Daoy (cell line): ENCODE measurements at places on chromosomes 7 and 10. TPM values are rescaled to one million over a fixed set of nuclear protein-coding genes. Genes with fewer than 3 reads are reported as not detected.

The SLC26A5 gene
- not detected in 2 replicates for total RNA-seq

The CASD1 gene
- total RNA-seq = 12.5 and 15.5 TPM in 2 replicates

DNA sequence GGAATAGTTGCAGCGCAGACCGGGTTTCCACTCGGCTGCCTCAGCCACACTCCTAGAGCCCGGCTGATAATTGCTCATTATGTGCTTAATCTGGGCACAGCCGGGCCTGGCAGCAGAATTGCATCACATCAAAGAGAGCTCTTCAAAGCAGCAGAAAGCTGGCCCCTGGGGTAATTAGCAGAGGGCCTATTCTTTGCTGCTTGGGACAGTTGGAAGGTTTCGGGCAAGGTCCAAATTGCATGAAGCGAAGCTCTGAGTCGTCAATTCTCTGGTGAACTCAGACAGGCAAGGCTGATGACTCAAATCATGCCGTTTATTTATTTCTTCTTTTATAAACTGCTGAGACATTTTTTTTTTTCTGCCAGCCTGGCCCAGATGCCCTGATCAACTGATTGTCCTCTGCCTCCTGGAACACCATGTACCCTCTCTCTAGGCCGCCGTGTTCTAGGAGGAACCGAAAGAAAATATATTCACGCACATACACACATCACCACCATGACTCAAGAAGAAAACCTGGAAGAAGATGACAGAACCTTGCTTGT lies 242.2 kb downstream of the RAB11FIP2 start:
- peak; percentile 8 for DNase-seq

DNA sequence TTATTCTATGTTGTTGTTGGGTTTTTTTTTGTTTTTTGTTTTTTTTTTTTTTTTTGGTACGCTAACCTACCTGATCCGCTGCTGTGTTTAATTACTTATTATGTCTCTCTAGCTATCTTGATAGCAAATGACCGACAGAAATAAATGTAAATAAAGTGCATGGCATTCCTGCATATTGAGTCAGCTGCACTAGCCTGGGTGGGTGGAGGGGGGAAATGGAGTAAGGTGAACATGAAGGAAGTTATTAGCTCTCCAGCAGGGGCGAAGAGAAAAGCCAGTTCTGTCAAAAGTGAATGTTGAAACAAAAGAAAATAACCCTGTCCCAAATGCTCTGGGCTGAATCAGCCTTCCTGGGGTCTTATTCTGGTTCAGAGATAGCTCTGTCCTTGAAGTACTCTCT lies 210.7 kb upstream of the MDFIC start:
- peak; percentile 58 for DNase-seq

DNA sequence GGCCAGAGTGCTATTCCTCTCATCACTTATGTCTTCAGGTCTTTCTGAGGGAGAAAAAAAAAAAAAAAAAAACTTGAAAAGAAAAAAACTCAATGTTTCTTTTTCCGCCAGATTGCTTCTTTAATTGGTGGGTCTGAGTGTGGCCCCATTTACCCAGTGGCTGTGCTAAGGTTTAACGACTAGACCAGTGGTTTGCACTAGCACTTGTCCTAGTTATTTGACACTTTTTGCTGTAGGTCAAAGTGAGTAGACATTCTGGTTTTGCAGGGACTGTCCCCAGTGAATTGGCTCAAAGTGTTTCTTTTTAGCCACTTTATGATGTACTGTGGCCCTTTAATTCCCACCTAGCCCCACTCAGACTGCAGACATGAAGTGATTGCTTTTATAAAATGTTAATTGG lies 273.3 kb downstream of the PTEN start:
- DNase-seq = no peak

GRCh38 chr7:22860784-22861482 lies 38.3 kb upstream of the TOMM7 start:
- DNase-seq = no peak

DNA sequence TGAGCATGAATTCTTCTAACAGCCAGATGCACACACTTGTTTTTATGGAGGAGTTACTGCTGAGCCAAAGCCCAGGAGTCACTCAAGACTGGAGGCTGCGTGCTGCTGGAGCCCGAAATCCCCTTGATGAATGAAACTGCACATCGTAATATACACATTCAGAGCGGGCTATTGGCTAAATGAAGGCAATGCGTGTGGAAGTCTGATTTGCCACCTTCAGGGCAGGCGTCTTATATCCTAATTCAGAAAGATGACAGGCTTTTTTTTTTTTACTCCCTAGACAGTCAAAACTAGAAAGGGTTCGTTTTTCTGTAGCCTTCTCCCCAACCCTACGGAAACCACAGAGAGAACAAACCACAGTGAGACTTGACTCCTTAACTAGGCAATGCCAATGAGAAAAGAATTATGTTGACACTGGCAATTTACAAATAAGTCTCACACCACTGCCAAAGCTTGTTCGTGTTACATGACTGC lies 227.2 kb upstream of the KLF14 start:
- DNase-seq = peak; percentile 97

DNA sequence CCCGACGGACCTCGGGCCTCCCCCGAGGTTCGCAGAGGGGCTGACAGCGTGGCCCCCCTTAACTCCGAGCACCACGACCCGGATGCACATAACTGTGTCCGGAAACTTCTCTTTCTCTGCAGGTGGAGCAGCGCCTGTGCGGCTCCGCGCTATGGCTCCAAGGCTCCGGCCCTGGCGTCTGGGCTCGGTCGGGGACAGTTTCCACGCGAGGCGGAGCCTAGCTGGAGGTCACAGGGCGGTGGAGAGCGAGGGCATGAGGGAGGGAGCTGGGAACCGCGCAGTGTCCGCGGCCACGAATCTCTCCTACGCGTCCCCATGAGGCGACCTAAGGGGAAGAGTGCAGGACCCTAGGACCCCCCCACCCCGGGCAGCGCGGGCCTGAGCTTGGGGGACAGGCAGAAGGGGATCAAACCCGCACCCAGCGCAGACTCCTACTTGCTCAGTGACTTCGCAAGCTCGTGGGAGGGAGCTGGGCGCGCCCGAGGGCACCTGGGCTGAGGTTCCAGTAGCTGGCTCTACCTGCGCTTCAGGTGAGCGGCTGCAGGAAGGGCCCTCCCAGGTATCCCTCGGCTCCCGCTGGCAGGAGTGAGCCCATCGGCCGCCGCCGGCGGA lies 8.6 kb upstream of the MNX1 start:
- DNase-seq = no peak

DNA sequence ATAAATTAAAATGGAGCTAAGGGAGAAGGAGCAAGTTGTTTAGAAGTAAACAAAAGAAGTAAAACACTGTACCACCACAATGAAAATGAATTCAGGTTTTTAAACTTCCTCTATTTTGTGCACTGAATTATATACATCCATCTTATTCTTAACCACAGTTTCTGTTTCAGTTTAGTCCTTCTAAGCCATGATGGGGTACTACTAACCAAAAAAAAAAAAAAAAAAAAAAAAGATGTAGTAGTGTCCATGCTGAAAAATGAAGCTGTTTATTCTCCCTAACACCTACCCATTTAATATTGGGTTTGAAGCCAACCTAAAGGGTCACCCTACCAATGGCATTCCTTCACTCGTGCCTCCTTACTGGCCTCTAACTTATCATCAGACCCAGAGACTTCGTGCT lies 3.4 kb upstream of the BMPR1A start:
- DNase-seq = no peak

GRCh38 chr7:25562673-25563182 lies 334.4 kb upstream of the NPVF start:
- DNase-seq = no peak

GRCh38 chr7:43691611-43692010 lies 37.7 kb downstream of the COA1 start:
- DNase-seq = no peak
